ENCODE measurements at places on chromosomes 2 and 18.
A peak's percentile ranks its signal among the peaks of the same experiment; 100 is the strongest.

GRCh38 chr2:52115750-52116149 lies 1083.8 kb upstream of the NRXN1 start:
- DNase-seq, result no peak

GRCh38 chr2:207427986-207428385 lies 101.8 kb upstream of the CREB1 start:
- no peak for DNase-seq

DNA sequence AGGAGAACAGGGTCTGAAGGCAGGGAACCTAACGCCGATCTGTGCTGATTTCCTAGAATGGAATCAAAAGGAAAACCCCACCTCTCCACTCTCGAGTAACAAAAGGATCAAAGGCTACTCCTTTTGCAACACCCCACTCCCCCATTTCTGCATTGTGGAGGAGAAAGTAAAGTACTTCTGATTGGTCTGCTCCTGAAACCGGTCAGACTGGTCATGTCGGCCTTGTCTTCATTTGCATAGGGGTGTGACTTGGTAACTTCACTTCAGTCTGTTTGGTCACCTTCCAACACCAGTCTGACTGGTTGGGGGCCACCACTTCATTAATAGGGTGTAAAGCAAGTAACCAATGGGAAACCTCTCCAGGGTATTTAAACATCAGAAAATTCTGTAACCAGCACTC lies 771.9 kb downstream of the ERBB4 start:
- no peak for DNase-seq

GRCh38 chr2:102632380-102633175 lies 13.2 kb downstream of the SLC9A2 start:
- DNase-seq, result no peak

GRCh38 chr18:49560624-49561288 lies 1.1 kb upstream of the LIPG start:
- peak; percentile 35 for DNase-seq

- DNase-seq, result no peak
Observed at GRCh38 chr2:112140899-112141625, 2.9 kb downstream of the FBLN7 start.

- no peak for DNase-seq
Observed at GRCh38 chr2:124610866-124611265, 585.8 kb downstream of the CNTNAP5 start.

GRCh38 chr2:121355488-121355887 lies 70.5 kb upstream of the TFCP2L1 start:
- DNase-seq, result no peak

DNA sequence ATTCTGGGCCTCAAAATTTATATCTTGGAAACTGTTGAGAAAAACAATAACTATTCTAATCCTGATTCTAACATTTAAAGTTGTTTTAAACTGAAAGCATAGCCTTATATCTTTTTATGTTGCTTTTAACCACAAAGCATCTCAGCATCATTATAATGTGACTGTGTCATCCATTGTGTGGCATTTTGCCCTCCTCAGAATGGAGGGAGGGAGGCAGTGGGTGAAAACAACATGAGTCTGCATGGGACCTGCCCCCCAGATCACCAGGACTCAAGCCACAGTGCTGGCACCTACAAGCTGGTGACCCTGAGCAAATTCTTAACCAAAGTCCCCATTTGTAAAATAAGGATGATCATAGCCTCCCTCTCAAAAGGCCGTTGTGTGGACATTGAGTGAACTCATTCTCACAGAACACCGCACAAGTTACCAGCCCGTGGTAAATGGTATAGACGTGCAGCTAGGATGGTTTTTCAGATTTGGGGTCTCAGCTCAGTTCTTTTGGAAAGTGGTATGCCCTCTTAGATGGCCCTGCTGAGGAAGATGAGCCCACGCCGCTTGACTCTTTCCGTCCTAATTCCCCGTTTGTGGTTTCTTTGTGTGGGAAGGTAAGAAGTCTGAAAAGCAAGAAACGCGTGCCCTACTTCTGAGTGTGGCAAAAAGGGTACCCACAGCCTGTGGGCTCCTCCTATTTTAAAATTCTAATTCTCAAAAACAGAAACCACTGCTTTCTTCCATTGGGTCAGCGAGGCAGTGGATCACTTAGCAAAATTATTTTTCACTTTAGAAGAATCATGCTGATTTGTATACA lies 305.0 kb upstream of the ID2 start:
- DNase-seq, result no peak

GRCh38 chr2:1081451-1082225 lies 131.0 kb downstream of the SNTG2 start:
- no peak for DNase-seq

DNA sequence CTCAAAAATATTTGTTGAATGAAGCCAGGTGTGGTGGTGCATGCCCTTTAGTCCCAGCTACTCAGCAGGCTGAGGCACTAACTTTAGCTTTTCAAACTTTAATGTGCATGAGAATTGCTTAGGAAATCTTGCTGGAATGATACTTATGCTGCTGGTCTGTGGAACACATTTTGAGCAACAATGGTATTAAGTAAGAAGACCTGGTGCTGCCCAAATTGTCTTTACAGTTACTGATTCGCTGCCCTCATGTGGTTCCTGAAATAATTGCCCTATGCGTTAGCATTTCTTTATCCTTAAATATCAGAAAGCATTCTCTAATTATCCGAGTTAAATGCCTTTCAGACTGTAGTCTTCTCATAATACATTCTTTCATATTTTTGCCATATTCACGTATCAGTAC lies 76.0 kb upstream of the SESTD1 start:
- no peak for DNase-seq

DNA sequence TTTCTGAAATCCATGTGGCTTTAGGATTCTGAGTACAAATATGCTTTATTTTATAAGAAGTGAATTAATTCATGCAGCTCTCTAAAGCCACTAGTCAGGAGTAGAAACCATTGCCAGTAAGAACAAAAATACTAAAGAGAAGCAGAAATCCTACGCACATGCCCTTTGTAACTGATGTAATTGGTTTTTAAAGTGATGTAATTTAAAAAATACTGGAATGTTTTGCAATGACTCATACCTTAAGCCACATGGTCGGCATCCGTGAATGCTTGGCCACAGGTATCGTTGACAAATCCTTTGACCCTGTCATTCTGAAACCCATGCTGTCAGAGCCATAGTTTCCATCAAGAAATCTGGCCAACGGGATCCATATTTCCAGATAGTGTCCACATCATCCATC lies 213.3 kb downstream of the ACKR3 start:
- no peak for DNase-seq

GRCh38 chr18:78637442-78638402 lies 341.9 kb upstream of the SALL3 start:
- DNase-seq, result no peak

- no peak for DNase-seq
Observed at GRCh38 chr2:47501374-47502200, 98.6 kb downstream of the MSH2 start.

DNA sequence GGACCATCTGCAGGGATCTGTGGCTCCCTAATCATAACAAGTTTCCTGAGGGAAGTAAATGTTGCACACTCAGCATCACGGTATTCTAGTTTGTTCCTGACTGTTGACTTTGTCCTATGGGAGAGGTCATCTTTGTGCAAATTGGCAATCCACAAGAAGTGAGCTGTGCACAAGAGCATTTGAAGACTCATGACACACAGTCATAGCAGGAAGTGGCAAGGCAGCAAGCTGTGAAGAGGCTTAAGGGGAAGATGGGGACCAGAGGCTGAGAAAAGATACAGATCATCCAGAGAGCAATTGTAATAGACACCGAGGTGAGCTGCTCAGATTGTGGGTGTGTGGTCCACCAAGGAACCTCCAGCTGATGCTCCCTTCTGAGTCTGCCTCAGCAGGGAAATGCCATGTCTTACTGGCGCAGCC lies 2.7 kb downstream of the TNP1 start:
- no peak for DNase-seq

All from endothelial cell (in vitro differentiated cells).